ENCODE measurements at places on chromosomes 6 and 20.

- DNase-seq = no peak
Observed at GRCh38 chr6:167567142-167568033, 242.5 kb downstream of the TTLL2 start.

GRCh38 chr20:45359069-45359405 is 3.9 kb upstream of the SYS1 start:
- no peak for DNase-seq

GRCh38 chr6:146111881-146112450 is 83.1 kb downstream of the GRM1 start:
- no peak for DNase-seq

GRCh38 chr20:50280851-50281655 is 90.4 kb downstream of the CEBPB start:
- no peak for DNase-seq

DNA sequence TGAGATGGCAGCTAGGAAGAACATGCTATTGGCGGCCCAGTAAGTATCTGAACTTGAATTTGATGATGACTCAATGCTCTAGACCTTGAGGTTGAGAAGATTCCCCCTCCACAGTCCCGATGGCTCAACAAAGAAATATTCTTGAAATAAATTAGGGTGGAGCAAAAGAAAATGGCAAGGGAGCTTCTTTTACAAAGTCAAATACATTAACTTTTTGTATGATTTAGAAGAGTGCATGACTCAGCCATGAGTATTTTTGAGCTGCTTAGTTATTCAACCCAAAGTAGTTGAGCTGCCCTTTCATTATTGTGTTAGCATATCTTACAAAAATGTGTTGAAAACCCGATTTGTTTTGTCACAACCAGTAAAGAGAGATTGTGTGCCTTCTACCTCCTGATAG is 7.6 kb downstream of the TFAP2C start:
- no peak for DNase-seq

GRCh38 chr6:133100865-133101264 is 140.3 kb upstream of the EYA4 start:
- DNase-seq = no peak

GRCh38 chr20:31485450-31486339 is 10.6 kb downstream of the REM1 start:
- peak; percentile 95 for DNase-seq

GRCh38 chr6:18004256-18004985 is 17.0 kb upstream of the KIF13A start:
- DNase-seq = no peak

DNA sequence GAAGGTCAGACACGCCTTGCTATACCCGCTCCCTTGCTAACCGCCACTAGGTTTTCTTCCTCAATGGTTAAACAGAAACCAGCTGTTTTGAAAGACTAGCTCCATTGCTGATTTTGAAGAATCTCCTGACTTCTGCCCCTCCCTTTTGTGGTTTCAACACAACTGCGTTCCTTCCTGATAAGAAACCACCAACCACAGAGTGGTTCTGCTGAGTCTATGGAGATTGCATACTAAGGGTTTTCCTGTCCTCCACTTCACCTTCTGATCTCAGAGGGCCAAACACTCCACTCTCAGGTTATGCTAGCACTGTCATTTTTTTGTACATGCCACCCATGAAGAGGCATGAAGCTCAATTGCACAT is 207.9 kb downstream of the MYLK4 start:
- no peak for DNase-seq

DNA sequence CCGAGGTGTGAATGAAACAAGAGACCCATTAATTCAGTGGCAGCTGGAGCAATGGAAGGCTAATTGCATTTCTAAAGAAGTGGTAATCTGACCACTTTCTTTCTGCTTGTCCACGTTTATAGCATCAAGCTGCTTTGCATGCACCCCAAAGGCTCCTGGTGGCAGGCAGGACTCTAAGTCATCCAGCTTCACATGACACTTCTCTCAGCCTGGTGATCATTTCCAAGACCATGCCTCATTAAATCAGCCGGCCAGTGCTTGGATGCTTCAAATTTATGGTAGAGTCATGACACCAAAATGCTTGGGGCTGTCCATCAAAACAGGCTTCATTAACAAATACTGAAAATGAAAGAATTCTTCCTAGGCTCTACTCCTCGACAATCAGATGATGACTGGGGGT is 614.9 kb downstream of the DOK5 start:
- DNase-seq = no peak

DNA sequence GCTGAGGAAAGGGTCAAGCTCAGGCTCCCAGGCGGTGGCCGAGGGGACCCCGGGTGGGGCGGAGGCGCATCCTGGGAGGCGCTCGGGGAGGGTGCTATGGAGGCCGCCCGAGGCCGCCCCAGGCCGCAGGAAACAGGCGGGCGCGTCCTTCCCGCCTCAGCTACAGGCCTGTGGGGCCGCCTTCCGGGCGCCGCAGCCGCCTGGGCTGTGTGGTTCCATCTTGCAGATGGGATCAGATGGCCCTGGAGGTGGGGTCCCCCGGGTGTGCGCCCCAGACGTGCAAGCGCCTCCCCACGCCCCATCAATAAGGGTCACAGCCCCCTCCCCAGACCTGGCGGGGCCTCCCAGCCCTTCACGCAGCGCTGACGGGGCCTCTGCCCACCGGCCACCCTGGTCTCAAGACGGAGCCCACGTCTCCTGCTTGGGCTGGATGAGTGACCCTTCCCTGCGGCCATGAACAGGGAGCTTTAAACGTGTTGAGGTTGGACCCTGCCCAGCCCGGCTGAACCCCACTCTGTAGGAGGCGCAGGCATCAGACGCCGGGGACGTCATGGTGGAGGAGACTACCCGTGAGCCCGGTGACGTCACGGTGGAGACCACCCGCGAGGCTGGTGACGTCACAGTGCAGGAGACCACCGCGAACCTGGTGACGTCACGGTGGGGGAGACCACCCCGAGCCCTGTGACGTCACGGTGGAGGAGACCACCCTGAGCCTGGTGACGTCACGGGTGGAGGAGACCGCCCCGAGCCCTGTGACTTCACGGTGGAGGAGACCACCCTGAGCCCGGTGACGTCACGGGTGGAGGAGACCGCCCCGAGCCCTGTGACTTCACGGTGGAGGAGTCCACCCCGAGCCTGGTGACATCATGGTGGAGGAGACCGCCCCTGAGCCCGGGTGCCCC is 267.0 kb downstream of the DLL1 start:
- peak; percentile 81 for DNase-seq

DNA sequence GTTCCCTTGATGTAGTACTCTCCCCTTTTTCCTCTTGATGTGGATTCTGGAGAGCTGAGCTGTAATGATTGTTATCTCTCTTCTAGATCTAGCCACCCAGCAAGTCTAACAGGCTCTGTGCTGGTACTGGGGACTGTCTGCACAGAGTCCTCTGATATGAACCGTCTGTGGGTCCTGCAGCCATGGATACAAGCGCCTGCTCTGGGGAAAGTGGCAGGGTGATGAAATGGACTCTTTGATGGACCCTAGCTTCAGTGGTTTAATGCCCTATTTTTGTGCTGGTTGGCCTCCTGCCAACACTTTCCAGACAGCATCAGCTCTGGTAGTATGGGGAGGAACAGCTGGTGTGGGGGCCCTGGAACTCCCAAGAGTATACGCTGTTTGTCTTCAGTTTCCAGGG is 216.3 kb downstream of the ADGRG6 start:
- no peak for DNase-seq

GRCh38 chr6:74574794-74575193 is 631.1 kb downstream of the COL12A1 start:
- no peak for DNase-seq

DNA sequence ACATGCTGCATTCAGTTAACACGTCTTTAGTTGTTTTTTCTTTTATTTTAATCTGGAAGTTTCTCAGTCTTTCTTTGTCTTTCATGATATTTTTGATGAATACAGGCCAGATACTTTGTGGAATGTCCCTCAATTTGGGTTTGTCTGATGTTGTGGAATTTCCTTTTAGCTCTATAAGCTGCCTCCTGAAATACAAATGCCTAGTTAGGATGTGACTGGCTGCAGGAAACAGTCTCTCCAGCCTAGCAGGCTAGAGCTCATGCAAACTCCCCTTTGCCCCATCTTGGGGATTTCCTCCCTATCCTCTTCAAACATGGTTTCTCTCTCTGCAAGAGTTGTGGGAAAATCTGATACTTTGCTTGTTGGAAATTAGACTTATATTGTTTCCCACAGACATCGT is 89.3 kb upstream of the JAG1 start:
- no peak for DNase-seq

- DNase-seq = peak; percentile 63
Observed at GRCh38 chr20:33933469-33933909, 60.2 kb upstream of the RALY start.

GRCh38 chr6:52877168-52877567 is 32.3 kb downstream of the GSTA3 start:
- DNase-seq = no peak

- DNase-seq = peak; percentile 81
Observed at GRCh38 chr20:50224531-50225255, 34.1 kb downstream of the CEBPB start.

DNA sequence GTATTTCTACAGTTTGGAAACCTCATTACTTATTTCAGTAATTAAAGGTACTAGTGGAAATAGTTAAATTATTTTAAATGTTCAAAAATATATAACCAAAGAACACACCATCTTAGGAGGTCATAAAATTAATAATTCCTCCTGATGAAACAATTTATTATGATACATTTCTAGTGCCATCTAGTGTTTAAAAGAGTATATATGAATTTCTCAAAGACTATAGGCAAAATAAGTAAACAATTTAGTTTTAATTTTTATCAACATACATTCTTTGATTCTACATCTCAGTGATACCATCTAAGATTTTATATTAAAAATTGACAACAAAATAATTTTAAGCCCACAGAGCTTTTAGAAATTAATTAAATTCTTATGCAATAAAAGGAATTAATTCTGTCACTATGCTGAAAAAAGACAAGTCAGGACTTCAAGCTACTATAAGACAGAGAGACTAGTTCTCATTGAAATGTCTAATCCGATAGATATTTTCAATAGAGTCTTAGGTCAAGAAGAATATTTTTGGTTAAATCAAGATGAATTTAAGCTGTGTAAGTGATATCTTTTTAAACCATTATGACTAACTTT is 107.8 kb upstream of the RNF217 start:
- DNase-seq = no peak

DNA sequence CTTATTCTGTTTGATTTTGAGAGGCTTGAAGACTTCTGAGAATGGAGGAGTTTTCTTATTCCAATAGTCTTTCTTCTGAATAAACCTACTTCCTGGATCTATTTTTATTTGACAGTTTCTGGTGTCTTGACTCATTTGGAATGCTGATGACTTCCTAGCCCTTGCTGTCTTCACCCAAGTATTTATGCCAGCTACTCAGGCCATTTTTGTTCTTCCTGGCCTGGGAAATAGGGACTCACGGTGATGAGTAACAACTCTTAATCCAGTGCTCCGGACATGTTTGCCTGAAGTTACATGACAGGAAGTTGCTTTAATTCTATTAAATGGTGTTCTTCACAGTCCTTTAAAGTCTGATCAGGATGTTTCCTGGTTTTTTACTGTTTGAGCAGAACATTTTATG is 272.1 kb upstream of the EYS start:
- DNase-seq = no peak

GRCh38 chr20:32878820-32879219 is 20.1 kb downstream of the EFCAB8 start:
- no peak for DNase-seq

GRCh38 chr20:53142225-53143127 is 170.3 kb downstream of the TSHZ2 start:
- DNase-seq = peak; percentile 76

DNA sequence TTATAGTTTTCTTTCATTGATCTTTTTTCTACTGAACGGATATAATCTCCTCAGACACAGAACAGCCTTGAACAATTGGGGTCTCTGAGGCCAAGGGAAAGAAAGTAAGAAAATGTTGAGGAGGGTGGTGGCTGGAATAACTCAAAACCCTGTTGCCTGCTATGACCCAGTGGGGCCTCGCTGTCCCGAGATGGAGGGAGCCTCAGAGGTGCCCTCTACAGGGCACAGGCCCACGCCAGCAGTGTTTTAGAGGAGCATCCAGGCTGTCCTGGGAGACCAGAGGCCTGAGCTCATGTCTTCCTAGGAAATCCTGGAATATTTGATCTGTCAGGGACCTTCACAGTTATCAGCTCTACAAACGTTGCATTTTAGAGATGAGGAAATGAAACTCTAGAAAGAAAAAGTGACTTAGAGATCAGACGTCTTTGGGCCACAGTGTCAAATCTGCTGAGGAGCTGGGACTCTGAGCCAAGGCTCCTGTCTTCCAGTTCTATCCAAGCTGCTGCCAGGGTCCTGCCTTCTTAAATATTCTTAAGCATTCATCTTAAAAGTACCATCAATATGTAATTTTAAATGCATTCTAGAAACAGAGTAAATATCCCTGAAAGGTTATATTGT is 26.3 kb downstream of the ALDH5A1 start:
- no peak for DNase-seq

DNA sequence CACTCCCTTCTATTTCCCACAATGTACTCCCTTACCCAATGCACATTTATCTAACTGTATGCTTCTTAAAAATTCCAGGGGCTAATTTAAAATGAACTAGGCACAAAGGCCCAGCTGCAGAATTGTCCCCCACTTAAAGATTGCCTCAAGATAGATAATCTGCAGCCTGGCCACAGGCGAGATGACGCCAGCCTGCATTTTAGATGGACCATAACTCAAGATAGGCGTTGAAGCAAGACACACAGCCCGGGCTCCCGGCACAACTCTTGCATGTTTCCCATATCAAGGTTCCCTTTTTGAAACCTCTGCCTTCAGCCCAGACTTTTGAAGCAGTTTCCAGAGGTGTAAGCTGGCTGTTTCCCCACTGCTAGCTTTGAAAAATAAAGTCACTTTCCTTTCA is 3.2 kb upstream of the REPS1 start:
- DNase-seq = no peak

DNA sequence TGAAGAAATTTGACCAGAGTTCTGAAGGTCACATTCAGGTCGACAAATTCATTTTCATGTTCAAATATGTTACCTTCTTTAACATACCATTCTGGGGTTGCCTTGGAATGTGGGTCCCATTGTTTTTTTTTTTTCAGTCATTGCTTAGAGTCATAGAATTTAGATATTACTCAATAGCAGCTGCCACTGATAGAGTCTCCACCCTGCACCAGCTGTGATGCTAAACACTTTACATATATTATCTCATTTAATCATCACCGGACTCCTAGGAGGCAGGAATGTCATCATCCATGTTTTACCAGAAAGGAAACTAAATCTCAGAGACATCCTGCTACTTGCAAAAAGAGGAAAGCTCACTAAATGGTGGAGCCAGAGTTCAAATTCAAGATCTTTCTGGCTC is 204.7 kb downstream of the ESR1 start:
- no peak for DNase-seq

DNA sequence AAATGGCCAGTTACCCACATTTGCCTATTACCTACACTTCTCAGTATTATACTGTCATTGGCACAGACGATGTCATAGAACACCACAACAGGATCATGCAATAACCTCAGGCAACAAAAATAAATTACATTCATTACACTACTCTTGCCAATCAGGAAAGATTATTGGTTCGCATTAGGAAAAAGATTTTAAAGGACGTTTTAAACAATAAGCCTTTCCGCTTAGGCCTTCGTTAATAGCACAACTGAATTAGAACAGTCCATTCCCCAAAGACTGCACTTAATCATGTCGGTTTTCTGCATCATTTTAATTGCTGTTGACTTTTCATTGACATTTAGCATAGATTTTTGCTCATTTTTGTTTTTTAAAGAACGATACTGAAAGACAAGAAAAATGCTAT is 912 bp upstream of the SENP6 start:
- no peak for DNase-seq

GRCh38 chr6:15320693-15321092 is 74.8 kb downstream of the JARID2 start:
- no peak for DNase-seq

All from left lung (tissue), 14 donors.